H7 (cell line): ENCODE measurements at places on chromosomes 1 and 21. TPM values are rescaled to one million over a fixed set of nuclear protein-coding genes. Genes with fewer than 3 reads are reported as not detected.

The PGLYRP4 gene
- not detected in 2 replicates for total RNA-seq

The LORICRIN gene
- total RNA-seq, result not detected in 2 replicates

The SLC6A17 gene
- total RNA-seq, result 0.17 and 0.22 TPM in 2 replicates

The LINGO4 gene
- total RNA-seq, result 0.07 TPM in 1 of 2 replicates, not detected in the other

The CYYR1 gene
- total RNA-seq, result 31.6 and 34.2 TPM in 2 replicates

The KCNE2 gene
- total RNA-seq, result not detected in 2 replicates

The KCNQ4 gene
- 1.5 and 2.7 TPM in 2 replicates for total RNA-seq

The MED8 gene
- 37.6 and 41.2 TPM in 2 replicates for total RNA-seq

The LRRC71 gene
- not detected in 2 replicates for total RNA-seq

The FCGR1A gene
- not detected in 2 replicates for total RNA-seq

The MTARC1 gene
- 28.6 and 31.2 TPM in 2 replicates for total RNA-seq

The DBT gene
- total RNA-seq, result 10.6 and 13.0 TPM in 2 replicates

The SGIP1 gene
- 0.14 TPM in 1 of 2 replicates, not detected in the other for total RNA-seq

The GPR37L1 gene
- under 0.01 TPM in 1 of 2 replicates, not detected in the other for total RNA-seq

The CFHR3 gene
- 0.87 and 3.0 TPM in 2 replicates for total RNA-seq

The FCRL1 gene
- not detected in 2 replicates for total RNA-seq

The ADGRL4 gene
- total RNA-seq, result 0.07 TPM in 1 of 2 replicates, not detected in the other

The C1orf115 gene
- 4.2 and 5.8 TPM in 2 replicates for total RNA-seq

The LIN28A gene
- 863 and 868 TPM in 2 replicates for total RNA-seq
